Natural killer cell treated with Interleukin-12 subunit alpha and Interleukin-12 subunit beta and Interleukin-15 and Interleukin-18, amount 100 ng/mL, for 72 hours (primary cell): ENCODE measurements at places on chromosomes 2 and 18.
A peak's percentile ranks its signal among the peaks of the same experiment; 100 is the strongest.

- peaks cover 23% of the 10 kb centered on the region for H3K4me1 ChIP-seq
- peak overlapping the region; percentile 10 for H3K27ac ChIP-seq
- no peak overlapping the region for H3K4me3 ChIP-seq
- no peaks in the 10 kb centered on the region for H3K36me3 ChIP-seq
- H3K27me3 ChIP-seq, result peaks cover 10% of the 10 kb centered on the region
- DNase-seq, result no peak
These were observed 114.0 kb upstream of the STON1 start for GRCh38 chr2:48415836-48416515.

GRCh38 chr18:31611511-31611910, 19.8 kb downstream of the TTR start:
- no peak overlapping the region for H3K27ac ChIP-seq
- H3K27me3 ChIP-seq, result peaks cover 7% of the 10 kb centered on the region
- no peaks in the 10 kb centered on the region for H3K4me1 ChIP-seq
- no peak for DNase-seq

- H3K36me3 ChIP-seq, result no peaks in the 10 kb centered on the region
- H3K27me3 ChIP-seq, result peaks cover 8% of the 10 kb centered on the region
- DNase-seq, result no peak
- peaks cover 2% of the 10 kb centered on the region for H3K4me1 ChIP-seq
These were observed 19.9 kb upstream of the PLEKHH2 start for GRCh38 chr2:43616967-43617680.

GRCh38 chr2:136920652-136921333, 155.4 kb downstream of the THSD7B start:
- H3K27ac ChIP-seq, result no peak overlapping the region
- H3K36me3 ChIP-seq, result no peaks in the 10 kb centered on the region
- no peak for DNase-seq
- no peaks in the 10 kb centered on the region for H3K4me1 ChIP-seq
- no peak overlapping the region for H3K4me3 ChIP-seq

DNA sequence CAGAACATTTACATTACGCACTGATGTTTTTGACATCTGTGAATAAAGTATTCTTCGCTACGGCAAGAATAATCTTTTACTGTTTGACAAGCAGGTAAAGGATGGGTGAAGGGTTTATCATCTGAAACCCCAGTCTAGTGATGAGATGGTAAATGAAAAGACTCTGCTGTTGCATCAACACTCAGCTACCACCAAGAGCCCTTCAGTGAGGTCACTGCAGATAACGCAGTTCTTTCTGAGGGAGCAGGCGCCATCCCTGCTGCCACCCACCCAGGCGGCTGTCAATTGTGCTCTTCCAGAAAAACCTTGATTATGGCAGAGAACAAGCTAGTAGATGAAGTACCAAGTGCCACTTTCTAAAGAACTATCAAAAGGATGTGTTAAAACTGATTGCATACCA, 58.7 kb downstream of the ABCG8 start:
- DNase-seq, result no peak
- H3K4me3 ChIP-seq, result no peak overlapping the region
- H3K27ac ChIP-seq, result no peak overlapping the region
- peaks cover 21% of the 10 kb centered on the region for H3K36me3 ChIP-seq

DNA sequence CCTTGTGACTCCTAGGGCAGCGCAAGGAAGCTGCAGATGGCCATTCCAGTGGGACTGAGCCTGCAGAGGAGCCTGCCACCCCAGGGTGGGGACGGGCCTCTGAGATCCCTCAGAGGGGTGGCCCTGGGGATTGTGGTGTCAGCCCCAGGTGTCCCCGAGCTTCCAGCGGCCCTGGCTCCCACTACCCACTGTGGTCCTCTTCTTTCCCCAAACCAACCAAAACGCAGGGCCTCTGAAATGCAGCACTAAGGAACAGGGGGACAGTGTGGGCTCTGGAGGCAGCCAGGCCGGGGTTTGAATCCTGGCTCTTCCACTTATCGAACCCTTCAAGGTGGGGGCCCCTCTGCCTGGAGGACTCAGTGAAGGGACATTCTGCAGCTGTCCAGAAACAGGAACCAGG, 32.7 kb downstream of the ATOH8 start:
- peaks cover 9% of the 10 kb centered on the region for H3K4me1 ChIP-seq
- H3K27ac ChIP-seq, result no peak overlapping the region
- no peaks in the 10 kb centered on the region for H3K27me3 ChIP-seq
